ENCODE measurements at places on chromosomes 12 and 14. TPM values are rescaled to one million over a fixed set of nuclear protein-coding genes. Genes with fewer than 3 reads are reported as not detected.

- no peak for DNase-seq
These were observed at the start of gene KRT74 for GRCh38 chr12:52573743-52574142. Gene KRT74 (minus strand): TSS chr12:52573843. CDS start chr12:52573777, 66 bp downstream.

Gene TAS2R14
- 2.1 TPM for total RNA-seq

Gene IAPP
- not detected for total RNA-seq

- no peak for DNase-seq
These were observed 15.1 kb downstream of the CCDC177 start for GRCh38 chr14:69559581-69560011.

DNA sequence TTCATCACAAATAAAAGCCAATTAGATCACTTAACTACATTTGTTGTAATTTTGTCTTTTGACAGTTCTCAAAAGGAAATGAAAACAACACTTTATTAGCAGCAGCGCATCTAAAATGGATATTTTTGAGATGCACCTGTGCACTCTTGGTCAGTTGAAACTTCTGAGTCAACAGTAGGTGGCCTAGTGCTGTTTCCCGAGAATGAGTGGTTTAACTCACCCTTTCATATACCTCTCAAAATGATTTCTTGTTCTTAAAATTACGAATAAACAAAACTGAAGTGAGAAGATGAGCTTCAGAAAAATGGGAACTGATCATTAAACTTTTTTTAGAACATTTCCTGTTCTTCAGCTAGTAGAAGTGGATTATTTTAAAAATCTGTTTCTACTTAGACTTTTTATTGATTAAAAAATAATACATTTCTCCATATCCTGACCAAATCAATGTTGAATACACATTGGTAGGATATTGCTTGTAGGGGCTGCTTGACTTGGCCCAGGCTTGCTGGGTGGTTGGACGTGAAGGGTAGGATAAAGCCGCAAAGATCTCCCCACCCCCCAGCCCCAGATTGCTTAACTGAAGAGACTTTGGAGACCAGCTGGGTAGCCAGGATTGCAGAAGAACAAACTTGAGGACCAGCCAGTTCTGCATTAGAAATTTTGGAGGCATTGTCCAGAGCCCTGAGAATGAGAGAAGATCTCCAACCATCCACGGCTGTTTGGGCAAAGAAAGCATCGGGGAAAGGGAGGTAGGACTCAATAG lies 22.3 kb upstream of the STK38L start:
- no peak for DNase-seq

DNA sequence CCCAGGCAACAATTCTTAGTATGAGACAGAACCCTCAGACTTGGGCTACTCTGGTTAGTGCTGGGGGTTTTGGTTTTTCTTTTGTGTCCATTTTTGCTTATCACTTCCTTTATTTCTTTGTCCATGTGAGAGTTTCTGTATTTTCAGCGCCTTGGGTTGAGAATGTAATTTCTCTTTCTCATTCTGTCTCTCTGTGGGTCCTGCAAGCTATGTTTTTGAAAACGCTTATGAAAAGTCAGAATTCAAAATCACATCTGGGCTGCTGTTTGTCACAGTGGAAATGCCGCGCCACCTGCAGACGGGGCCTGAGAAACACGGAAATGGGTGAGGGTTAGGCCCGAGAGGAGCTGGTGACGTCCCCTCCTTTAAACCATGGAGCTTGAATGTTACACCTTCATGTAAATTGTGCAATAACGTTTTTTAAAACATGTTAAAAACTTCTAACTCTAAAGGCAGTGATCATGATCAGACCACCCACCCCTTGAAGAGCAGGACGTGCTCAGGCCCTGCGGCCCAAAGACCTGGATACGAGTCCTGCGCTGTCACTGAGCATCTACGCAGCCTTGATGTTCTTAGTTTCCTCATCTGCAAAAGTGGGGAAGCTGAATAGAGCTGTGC lies 26.1 kb downstream of the JDP2 start:
- peak; percentile 59 for DNase-seq

DNA sequence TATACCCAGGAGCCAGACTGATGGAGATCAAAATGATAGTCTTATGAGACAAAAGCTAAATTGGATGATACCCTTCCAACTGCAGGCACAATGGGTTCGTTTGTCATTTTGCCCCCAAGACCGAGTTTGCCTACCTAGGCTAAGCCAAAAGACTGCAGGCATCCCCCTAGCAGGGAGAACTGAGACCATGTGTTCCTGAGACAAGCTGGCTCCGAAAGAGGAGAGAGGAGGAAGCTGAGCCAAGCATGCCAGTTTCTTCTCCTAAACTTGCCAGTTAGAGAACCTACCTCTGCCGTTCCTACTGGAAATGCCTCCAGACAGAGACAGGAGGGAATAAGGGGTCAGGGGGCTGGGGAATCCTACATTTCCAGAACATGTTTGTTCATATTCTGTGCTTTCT lies 8.3 kb upstream of the ELK3 start:
- no peak for DNase-seq

DNA sequence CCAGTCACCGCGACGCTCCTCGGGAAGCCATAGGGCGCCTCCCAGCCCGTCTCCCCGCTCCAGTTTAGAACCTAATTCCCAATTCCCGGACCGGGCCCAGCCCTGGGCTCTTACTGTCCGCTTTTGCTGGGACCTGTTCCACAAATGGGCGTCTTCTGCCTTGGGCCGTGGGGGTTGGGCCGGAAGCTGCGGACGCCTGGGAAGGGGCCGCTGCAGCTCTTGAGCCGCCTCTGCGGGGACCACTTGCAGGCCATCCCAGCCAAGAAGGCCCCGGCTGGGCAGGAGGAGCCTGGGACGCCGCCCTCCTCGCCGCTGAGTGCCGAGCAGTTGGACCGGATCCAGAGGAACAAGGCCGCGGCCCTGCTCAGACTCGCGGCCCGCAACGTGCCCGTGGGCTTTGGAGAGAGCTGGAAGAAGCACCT lies 797 bp downstream of the UNG start:
- DNase-seq, result no peak

DNA sequence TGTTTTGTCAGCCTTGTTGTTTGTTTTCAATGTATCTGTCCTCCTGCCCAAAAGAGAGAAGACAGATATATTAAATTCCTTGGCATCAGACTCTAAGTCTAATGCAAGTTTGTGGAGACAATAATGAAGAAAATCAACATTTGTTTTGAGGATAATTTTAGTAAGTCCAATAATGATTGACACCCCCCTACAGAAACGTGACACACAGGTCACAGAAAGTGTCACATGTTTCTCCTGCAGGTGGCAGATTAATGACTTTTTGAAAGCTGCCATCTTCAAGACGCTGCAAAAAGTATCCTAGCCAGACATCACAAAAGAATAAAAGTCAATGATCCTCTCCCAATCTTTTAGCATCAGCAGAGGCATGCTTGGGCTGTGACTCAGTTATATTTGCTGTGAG lies 378.8 kb upstream of the TMPO start:
- DNase-seq, result no peak

DNA sequence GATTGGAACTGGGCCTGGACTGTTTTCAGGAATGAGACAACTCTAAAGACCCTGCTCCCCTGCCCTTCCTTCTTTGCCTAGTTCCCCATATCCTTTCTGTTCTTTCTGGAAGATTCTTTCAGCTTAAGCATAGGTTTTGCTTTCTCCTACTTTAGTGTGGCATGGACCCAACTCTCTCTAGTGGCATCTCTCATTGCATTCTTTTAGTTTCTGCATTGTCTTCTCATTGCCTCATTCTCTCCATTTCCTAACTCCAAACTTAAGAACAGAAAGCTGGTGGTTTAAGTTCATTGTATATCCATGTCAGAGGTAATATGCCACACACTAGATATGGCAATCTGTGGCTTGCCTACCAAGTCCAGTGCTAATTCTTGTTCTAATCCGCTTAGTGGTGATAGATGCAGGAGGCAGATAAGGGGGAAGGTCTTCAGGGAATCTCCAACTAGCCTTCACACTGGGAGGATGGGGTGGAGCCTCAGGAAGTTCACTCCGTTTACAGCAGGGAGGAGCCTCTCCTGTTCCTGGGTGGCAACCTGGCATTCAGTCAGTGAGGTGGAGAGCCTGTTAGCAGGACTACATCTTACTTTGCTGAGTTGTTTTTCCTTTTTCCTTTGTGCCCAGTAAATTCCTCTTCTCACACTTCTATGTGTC lies 165.1 kb upstream of the LMNTD1 start:
- DNase-seq, result no peak

DNA sequence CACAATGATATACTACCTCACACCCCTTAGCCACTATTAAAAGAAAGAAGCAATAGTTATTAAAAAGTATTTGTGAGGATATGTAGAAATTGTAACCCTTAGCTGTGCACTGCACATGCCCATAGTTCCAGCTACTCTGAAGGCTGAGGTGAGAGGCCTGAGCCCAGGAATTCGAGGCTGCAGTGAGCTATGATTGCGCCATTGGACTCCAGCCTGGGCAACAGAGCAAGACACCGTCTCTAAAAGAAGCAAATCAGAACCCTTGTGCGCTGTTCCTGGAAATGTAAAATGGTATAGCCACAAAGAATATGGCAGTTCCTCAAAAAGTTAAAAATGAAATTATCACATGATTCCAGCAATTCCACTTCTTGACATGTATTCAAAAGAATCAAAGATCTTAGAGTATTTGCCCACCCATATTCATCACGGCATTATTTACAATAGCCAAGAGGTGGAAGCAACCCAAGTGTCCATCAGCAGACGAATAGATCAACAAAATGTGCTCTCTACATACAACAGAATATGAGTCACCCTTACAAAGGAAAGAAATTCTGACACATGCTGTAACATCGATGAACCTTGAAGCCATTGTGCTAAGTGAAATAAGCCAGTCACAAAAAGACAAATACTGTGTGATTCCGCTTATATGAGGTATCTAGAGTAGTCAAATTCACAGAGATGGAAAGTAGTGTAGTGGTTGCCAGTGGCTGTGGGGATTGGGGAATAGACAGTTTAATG lies 23.7 kb upstream of the YLPM1 start:
- DNase-seq, result no peak

Gene FGD4
- 0.22 TPM for total RNA-seq

DNA sequence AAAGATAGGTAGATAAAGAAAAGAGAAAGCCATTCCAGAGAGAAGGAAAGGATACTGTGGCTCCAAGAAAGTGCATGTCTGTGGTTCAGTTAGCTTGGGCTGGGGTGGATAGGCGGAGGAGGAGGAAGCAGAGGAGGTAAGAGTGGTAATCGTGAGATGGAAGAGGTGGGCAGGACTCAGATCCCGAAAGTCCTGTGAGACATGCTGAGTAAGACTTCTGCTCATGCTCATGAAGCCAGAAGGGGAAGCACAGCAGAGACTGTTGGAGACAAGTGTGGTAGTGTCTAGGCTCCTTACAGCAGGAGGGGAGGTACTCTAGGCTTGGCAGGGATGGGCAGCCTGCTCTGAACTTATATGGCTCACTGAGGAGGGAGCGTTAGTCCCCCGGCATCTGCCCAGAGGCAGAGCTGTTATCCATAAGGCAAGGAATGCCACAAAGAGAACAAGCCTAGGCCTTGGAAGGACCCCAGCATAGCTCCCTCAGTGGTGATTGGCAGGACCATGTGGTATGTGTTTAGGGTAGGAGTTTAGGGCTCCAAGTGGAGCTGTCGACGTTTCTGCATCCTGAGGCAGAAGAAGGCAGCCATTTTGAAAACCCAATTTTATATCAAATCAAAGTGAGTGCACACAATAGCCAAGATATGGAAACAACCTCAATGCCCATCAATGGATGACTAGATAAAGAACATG lies 135.3 kb downstream of the SMOC1 start:
- no peak for DNase-seq

GRCh38 chr12:52980650-52981423 lies 25.4 kb upstream of the EIF4B start:
- peak; percentile 89 for DNase-seq

GRCh38 chr12:121184425-121184824 lies 25.5 kb upstream of the P2RX4 start:
- no peak for DNase-seq

Gene OVCH1
- not detected for total RNA-seq

- DNase-seq, result no peak
These were observed 131.2 kb downstream of the SCARB1 start for GRCh38 chr12:124732275-124733075.

DNA sequence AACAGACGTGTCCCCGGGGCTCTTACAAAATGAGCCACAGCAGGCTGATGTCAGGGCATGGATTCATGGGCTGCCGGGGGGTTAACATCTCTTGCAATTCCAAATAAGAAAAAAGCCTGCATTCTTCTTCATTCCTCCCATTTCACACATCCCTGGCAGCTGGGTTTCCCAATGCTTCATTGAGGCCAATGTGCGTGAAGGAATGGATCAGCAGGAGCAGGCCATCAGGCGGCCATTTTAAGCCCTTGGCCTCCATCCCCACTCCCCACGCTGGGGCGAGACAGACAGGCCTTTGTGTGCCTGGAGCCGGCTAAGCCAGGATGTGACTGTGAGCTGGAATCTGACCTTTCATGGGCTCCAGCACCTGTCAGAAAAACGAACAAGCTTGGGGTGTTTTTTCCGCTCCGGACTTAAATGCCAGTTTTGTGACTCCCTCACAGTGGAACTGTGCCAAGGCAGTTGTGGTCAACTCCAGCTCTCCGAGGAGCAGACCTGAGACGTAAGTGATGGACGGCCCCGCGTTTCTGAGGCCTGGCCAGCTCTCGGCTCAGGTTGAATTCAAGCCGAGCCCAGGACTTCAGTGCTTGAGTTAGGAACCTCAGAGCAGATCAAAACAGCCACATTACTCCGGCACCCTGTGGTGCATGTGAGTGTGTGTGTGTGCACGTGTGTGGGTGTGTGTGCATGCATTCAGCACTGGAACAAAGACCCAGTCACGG lies 133.1 kb downstream of the TMEM30B start:
- no peak for DNase-seq

Gene BMP4
- total RNA-seq, result 0.64 TPM

Gene SRRM4
- total RNA-seq, result not detected

DNA sequence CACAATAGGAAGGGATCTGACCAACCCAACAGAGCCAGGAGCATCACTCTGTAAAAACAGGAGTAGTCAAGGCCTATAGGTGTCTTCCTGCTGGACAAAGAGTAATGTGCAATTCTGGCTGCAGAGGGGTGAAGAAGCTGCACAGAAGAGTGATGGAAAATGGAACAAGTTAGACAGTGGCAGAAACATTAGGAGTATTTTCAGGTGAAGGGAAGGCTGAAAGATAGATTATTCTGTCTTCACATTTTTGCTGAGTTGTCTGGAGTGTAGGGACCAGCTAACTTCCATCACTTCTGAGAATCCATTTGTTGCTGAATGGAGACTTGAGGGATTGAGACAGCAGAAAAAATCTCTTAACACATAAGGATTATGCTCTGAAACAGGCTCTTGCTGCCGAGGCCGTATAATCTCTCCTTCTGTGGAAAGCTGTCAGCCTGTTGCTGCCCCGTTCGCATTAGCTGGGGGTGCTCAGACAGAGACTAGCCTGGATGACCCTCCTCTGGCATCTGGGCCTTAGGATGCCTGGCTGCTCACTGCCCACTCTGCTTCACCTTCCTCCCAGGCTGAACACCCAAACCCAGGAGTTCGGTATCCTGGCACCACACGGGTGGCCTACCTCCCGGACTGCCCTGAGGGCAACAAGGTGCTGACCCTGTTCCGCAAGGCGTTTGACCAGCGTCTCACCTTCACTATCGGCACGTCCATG lies 3.1 kb upstream of the ARHGEF25 start:
- no peak for DNase-seq

DNA sequence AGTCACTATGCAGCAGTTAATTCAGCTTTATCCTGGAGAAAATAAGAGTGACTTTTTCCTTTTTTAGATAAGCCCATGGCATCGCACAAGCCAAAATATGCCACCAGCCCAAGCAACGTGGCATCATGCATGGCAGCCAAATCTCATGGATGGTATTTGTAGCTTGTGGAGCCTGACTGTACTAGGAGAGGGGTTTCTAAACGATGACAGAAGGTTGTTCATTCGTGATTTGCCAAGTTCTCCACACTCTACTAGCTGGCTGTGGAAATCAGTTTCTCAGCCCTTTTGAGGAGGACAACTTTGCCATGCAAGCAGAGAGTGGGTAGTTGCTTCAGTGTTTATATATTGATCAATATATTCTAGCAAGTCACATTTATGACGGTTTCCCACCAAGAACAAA lies 41.4 kb upstream of the ATXN2 start:
- DNase-seq, result no peak

Gene INHBC
- not detected for total RNA-seq

All from activated CD4-positive, alpha-beta T cell treated with anti-CD3 and anti-CD28 coated beads, Interleukin-2, amount 10 ng/mL, durations not matched to agents 7 days and 5 days (primary cell).